Amniotic stem cell (primary cell): ENCODE measurements at places on chromosomes 3 and 15.

- DNase-seq, result no peak
Observed at GRCh38 chr15:32861174-32861573, 143.4 kb downstream of the GREM1 start.

- DNase-seq, result no peak
Observed at GRCh38 chr3:194804796-194805195, 119.1 kb downstream of the FAM43A start.

DNA sequence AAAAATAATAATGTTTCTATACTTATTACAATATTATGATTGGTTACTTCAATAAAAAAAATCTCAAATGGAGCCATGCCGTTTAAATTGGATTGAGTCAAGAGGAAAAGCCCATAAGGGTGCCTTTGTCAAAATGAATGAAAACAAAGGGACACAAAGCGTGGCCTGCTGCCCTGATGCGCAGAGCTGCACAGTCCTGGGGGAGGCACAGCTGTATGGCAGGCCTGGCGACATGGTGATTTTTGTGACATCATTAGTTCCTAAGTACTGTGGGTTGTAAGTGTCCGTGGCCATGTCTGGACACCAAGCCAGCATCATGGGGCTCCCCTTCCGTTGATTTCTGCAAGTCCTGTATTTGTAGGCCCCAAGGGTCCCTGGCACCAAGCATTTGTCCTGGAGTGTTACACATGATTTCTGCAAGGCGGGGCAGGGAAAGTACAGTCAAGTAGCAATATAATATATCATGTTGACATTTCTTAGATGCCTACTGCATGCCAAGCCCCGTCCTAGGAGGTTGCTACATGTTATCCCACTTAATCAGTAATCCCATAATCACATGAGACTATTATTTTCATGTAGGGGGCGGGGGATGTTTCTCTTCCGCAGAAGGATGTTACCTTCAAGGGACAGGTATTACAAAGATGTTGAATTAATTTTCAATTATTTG is 59.7 kb downstream of the GHSR start:
- DNase-seq, result no peak

DNA sequence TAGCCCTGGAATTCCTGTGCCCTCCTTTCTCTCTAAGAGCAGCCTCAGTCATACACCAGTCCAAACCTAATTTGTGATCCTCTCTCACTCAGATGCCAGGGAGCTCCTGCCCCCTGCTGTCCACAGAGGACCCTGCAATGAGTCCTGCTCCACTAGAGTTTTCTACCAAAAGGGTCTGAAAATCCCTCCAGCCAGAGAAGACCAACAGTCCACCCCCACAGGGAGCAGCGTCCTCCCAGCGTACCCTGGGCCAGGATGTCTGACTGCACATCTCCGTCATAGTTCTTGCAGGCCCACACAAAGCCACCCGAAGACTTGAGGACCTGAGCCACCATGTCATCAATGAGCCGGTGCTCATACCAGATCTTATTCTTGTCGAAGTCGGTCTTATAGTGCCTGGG is 15.4 kb downstream of the IDH2 start:
- no peak for DNase-seq

GRCh38 chr15:38860674-38861073 is 296.1 kb upstream of the RASGRP1 start:
- no peak for DNase-seq
